Tibial artery (tissue), 4 donors: ENCODE measurements at places on chromosomes 16 and 17.

- no peak for DNase-seq
Measured at GRCh38 chr16:20372701-20373100, 20.2 kb upstream of the UMOD start.

DNA sequence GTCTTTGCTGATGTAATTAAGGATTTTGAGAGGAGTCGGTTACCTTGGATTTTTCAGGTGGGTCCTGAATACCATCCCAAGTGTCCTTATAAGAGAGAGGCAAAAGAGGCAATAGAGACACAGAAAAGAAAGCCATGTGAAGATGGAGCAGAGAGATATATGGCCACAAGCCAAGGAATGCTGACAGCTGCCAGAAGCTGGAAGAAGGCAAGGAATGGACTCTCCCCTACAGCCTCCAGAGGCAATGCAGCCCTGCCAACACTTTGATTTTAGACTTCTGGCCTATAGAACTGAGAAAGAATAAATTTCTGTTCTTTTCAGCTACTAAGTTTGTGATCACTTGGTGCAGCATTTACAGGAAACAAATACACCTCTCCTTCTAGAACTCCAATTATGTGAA, 8.2 kb upstream of the RNFT1 start:
- DNase-seq = no peak

GRCh38 chr16:22240023-22240710, 34.1 kb downstream of the EEF2K start:
- no peak for DNase-seq

DNA sequence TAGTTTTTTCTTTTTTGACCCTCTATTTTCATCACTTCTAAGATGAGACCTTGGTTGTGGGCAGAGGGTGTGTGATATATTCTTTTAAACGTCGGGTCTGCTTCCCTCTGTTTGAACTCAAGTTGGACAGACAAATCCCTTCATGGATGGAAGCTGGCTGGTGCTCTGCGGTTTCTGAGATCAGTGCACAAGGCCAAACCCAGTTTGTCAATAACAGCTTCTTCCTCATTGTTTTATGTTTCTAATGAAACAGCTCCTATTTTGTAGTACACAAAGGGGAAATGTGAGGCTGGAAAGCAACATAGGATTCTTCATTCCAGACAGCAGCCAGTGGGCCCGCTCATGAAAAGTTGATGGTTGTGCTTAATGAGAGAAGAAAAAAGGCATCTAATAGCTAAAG, 159.6 kb downstream of the PRKCA start:
- DNase-seq = no peak

GRCh38 chr17:58756246-58757161, 850 bp downstream of the PPM1E start:
- DNase-seq = no peak

- DNase-seq = no peak
Measured at GRCh38 chr17:83004791-83005380, 74.5 kb upstream of the METRNL start.

- no peak for DNase-seq
Measured at GRCh38 chr17:73840829-73841228, 196.6 kb upstream of the SDK2 start.

GRCh38 chr17:75776386-75777295, 8.0 kb upstream of the UNK start:
- no peak for DNase-seq
